ENCODE measurements at places on chromosomes 1 and 21.

GRCh38 chr1:225627304-225627947, 25.5 kb downstream of the ENAH start:
- no peak for DNase-seq

DNA sequence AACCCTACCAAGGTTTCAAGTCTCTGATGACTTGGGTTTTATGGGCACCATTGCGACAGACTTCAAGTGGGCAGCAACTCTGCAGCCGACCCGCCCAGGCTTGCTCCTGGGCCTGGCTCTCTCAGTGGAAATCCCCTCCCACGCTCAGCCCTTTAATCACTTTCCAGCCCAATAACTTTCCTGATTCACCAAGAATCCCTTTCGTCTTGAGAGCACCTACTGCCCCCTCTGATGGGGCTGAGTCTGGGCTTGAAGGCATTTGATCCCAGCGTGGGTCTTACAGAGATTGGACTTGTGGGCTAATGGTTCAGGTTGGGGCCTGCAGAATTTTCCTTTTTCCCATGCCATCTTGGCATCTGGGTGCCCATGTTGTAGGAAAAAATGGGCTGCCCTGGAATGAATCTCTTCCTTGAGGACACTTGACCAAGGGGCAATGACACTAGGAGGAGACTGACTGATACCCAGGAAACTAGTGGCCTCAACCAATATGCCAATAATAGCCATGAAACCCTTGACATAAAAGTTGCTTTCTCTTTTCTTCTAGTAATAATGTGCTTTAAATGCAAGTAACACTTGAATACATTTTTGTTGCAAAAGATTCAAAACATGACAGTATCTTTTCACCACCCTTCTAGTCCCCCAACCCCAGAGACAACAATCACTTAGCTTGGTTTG, 7.8 kb upstream of the PHLDA3 start:
- no peak for DNase-seq

- DNase-seq = no peak
Measured at GRCh38 chr1:115337633-115338456, at the start of gene NGF. NGF (minus strand) TSS chr1:115338249; CDS start chr1:115286795, 51,454 bp downstream.

- no peak for DNase-seq
Measured at GRCh38 chr1:103273106-103273505, 164.8 kb upstream of the COL11A1 start.

GRCh38 chr1:226560243-226560642, 11.7 kb downstream of the STUM start:
- no peak for DNase-seq
